ENCODE measurements at places on chromosomes 1 and 21. TPM values are rescaled to one million over a fixed set of nuclear protein-coding genes. Genes with fewer than 3 reads are reported as not detected.

BMP8B gene
- 0.98 TPM for total RNA-seq

RGS16 gene
- total RNA-seq = 1.2 TPM

A3GALT2 gene
- total RNA-seq = not detected

KCNT2 gene
- 1.2 TPM for total RNA-seq

CLDN17 gene
- 2.2 TPM for total RNA-seq

TSPEAR gene
- total RNA-seq = not detected

DNA sequence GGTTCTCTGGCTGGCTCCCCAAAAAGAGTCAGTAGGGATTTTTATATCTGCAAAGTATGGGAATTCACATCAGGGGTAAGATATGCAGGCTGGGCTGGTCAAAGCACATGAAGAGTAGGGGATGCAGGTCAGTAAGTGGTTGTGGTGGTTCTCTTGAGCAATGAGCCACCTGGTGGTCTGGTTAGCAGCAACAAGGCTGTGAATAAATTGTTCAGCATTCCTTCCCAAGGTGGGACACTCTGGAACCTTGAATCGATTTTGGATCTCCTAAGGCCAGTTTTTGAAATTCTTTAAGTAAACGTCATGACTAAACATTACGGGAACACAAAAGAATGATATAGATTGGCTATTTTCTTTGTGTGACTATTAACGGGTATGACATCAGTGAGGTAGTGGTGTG, 563.0 kb upstream of the NEGR1 start:
- no peaks in the 10 kb centered on the region for H3K36me3 ChIP-seq
- DNase-seq = no peak
- no peak overlapping the region for H3K27ac ChIP-seq
- H3K4me3 ChIP-seq = no peak overlapping the region
- no peaks in the 10 kb centered on the region for H3K27me3 ChIP-seq
- H3K4me1 ChIP-seq = no peaks in the 10 kb centered on the region

DNA sequence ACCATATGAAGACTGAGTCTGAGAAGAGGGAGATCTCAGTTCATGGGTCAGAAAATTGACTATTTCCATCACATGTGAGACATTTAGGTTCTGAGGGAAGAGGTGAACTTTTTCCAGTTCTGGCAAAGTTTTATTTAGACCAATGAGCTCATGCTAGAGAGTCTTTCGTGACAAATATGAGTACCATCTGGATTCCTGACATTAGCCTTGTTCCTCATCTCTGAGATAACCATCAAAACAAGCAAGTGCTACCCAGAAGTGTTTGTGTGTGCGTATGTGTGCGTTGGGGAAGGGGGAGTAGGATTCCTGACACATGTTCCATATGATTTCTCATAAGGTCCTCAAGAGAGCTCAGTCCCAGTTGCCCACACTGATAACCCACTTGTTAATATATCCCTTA, 120.6 kb downstream of the FASLG start:
- H3K4me3 ChIP-seq = no peak overlapping the region
- DNase-seq = no peak
- H3K27ac ChIP-seq = no peak overlapping the region

GRCh38 chr1:118899340-118899739, 88.8 kb downstream of the TBX15 start:
- DNase-seq = no peak
- H3K4me3 ChIP-seq = no peak overlapping the region
- H3K4me1 ChIP-seq = no peaks in the 10 kb centered on the region
- H3K36me3 ChIP-seq = no peaks in the 10 kb centered on the region
- H3K27me3 ChIP-seq = no peaks in the 10 kb centered on the region

GRCh38 chr21:35601211-35601610, 459.1 kb downstream of the SETD4 start:
- no peaks in the 10 kb centered on the region for H3K4me1 ChIP-seq
- H3K36me3 ChIP-seq = no peaks in the 10 kb centered on the region
- no peak for DNase-seq
- H3K27me3 ChIP-seq = no peaks in the 10 kb centered on the region
- no peak overlapping the region for H3K27ac ChIP-seq
- no peak overlapping the region for H3K4me3 ChIP-seq

DNA sequence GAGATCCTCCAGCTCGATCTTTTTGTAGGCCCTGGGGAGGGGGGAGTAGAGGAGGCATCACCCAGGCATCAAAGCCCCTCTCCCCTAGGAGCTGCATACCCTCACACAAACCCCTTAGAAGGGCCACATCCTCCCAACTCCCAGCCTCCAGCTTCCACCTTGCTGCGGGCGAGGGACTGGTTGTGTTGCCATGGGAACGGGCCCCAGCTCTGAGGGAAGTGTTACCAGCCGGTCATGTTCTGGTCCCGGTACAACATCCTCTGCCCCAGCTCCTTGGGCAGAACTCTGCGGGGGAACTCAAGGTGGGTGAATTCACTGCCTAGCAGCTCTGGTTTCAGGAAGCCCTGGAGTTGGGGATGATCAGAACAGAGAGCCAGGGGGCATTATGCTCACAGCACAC, 4.1 kb downstream of the PPM1J start:
- DNase-seq = no peak
- no peak overlapping the region for H3K27ac ChIP-seq
- H3K4me3 ChIP-seq = no peak overlapping the region
- peaks cover 29% of the 10 kb centered on the region for H3K4me1 ChIP-seq
- no peaks in the 10 kb centered on the region for H3K36me3 ChIP-seq

DNA sequence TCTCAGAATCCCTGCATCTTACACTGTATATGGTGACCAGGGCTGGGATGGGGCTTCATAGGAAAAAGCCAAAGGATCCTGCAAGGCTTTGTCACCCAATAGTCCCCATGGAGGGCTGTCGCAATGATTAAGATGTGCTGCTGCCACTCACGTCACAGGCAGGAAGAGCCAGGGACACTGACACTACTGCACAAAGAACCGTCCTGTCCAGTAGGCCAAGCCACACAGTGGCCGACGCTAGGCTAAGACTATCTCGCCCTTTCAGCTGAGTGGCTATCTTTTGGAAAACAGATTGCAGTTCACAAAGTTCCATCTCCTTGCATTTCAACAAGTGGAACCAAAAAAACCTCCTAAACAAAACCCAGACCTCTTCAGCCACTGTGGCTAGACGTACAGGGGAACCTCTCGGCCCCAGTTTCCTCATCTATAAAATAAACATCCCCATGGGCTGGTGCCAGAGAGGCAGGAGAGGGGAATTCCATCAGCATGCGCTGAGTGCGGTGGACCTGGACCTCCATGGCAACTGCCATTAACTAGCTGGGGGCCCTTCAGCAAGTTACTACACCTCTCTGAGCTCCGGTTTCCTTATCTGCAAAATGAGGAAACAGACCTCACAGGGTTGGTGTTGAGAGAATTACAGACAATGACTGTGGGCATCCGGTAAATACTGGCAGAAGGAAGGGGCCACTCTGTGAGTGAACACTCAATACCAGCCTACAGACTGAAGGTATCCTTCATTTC, 8.7 kb downstream of the CAPZB start:
- H3K36me3 ChIP-seq = no peaks in the 10 kb centered on the region
- DNase-seq = no peak
- peak overlapping the region; percentile 66 for H3K27ac ChIP-seq
- H3K4me1 ChIP-seq = peaks cover 97% of the 10 kb centered on the region
- no peaks in the 10 kb centered on the region for H3K27me3 ChIP-seq

- no peaks in the 10 kb centered on the region for H3K4me1 ChIP-seq
- DNase-seq = no peak
- H3K27ac ChIP-seq = no peak overlapping the region
- no peaks in the 10 kb centered on the region for H3K27me3 ChIP-seq
- H3K36me3 ChIP-seq = peaks cover 4% of the 10 kb centered on the region
Observed at GRCh38 chr1:220616836-220617235, 73.3 kb upstream of the C1orf115 start.

DNA sequence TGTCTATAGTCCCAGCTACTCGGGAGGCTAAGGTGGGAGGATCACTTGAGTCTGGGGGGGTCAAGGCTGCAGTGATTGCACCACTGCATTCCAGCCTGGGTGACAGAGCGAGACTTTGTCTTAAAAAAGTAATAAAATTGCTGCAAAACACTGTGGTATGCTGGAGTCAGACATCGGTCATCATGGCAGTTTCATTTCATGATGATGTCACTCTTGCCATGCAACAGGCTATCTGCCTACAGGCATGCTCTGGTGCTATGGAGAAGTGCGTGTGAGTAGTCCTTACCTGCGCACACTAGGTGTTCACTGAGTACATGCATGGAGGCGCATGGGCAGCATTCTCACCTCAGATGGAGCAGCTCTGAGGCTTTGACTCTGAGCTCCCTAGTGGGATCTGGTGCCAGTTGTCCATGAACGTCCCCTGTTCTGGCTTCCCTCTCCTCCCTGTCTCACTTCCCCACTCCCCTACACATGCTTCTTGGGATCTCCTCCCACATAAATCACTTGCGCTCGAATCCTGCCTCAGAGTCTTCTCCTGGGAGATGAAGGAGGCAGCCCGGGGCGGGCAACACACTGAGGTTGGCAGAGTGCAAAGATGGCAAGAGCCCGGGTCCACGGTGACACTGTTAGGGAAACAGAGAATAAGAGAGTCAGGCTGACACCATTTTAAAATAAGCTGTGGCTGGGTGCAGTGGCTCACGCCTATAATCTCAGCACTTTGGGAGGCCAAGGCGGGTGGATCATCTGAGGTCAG, 10.4 kb upstream of the CELA3B start:
- no peak overlapping the region for H3K4me3 ChIP-seq
- H3K4me1 ChIP-seq = no peaks in the 10 kb centered on the region
- H3K27me3 ChIP-seq = no peaks in the 10 kb centered on the region
- no peak for DNase-seq
- no peak overlapping the region for H3K27ac ChIP-seq

DNA sequence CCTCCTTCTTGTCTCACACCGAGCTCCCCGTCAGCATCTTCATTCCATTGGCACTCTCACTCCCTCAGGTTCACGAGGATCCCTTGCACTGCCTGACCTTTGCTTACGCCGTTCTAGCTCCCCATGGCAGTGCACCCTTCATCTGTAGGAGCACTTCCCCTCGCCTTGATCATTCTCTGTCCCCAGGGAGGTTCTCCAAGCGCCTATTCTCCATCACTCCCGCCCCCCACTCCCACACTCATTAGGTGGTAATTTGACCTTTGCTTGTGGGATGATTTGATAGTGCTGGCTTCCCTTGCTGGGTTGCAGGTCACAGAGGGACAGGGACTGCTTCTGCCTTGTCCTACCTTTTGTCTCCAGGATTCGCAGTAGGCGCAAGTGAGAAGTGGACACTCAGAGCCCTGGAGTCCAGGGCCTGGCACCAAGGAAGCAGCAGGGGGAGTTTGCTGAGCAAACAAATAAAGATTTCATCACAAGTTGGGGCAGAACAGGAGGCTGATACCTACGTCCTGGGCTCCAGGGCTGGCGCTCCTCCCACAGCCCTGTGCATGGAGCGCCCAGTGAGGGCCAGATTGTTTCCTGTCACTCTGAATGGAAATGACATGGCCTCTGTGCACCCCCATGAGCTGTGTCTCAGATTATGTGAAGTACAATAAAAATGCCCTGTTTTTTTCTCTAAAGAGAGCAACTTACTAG, 82.0 kb upstream of the RUNX3 start:
- H3K27ac ChIP-seq = no peak overlapping the region
- H3K36me3 ChIP-seq = no peaks in the 10 kb centered on the region
- no peaks in the 10 kb centered on the region for H3K27me3 ChIP-seq
- H3K4me1 ChIP-seq = no peaks in the 10 kb centered on the region
- H3K4me3 ChIP-seq = no peak overlapping the region

DNA sequence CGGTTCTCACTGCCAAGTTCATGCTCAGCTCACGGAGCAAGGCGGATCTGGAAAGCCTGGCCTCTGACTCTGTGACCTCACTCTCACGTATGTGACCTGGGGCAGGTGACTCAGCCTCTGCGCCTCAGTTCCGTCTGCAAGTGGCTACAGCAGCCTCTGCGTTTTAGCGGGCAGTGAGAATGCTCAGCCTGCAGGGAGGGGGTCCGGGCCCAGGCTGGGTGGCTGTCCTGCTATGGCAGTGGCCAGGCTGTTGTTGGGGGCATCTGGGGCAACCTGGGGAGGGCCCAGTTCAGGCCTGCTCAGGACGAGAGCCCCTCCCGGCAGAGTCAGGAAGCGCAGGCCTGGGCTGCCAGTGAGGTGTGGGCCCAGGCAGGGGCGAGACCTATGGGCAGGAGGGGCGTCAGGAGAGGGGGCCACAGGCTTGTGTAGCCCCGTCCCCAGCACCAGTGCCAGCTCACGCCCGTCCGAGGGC, 27.9 kb downstream of the ARHGEF16 start:
- no peaks in the 10 kb centered on the region for H3K27me3 ChIP-seq
- peaks cover 11% of the 10 kb centered on the region for H3K4me1 ChIP-seq

DNA sequence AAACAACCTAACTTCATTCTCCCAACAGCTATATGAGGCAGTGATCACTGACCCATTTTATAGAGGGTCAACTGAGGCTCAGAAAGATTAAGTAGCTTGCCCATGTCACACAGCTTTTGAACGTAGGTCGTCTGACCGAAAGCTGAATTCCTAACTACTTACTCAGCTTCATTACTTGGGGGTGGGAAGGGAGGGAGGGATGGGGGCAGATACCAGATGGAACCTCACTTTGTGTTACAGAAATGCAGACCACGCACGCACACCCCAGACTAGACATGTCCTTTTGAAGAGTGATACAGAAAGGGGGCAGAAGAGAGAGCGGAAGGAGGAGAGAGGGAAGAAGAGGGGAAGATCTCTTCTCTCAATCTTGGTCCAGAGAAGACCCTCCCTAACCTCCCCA, 2.3 kb downstream of the ADGRB2 start:
- no peak overlapping the region for H3K27ac ChIP-seq
- no peak overlapping the region for H3K4me3 ChIP-seq
- H3K27me3 ChIP-seq = no peaks in the 10 kb centered on the region
- no peak for DNase-seq
- H3K4me1 ChIP-seq = peaks cover 48% of the 10 kb centered on the region
- H3K36me3 ChIP-seq = no peaks in the 10 kb centered on the region

GRCh38 chr1:9877962-9878361, 32.1 kb downstream of the CTNNBIP1 start:
- no peaks in the 10 kb centered on the region for H3K27me3 ChIP-seq
- H3K36me3 ChIP-seq = no peaks in the 10 kb centered on the region
- peaks cover 29% of the 10 kb centered on the region for H3K4me1 ChIP-seq
- DNase-seq = no peak
- no peak overlapping the region for H3K4me3 ChIP-seq
- H3K27ac ChIP-seq = no peak overlapping the region

GRCh38 chr1:12181568-12181967, 14.8 kb downstream of the TNFRSF1B start:
- H3K27ac ChIP-seq = peak overlapping the region; percentile 80
- no peaks in the 10 kb centered on the region for H3K36me3 ChIP-seq
- DNase-seq = no peak
- H3K4me3 ChIP-seq = no peak overlapping the region
- H3K4me1 ChIP-seq = peaks cover 94% of the 10 kb centered on the region

- DNase-seq = no peak
- no peaks in the 10 kb centered on the region for H3K4me1 ChIP-seq
- no peak overlapping the region for H3K4me3 ChIP-seq
- H3K36me3 ChIP-seq = no peaks in the 10 kb centered on the region
- H3K27ac ChIP-seq = no peak overlapping the region
Observed at GRCh38 chr1:94401206-94401605, 17.0 kb upstream of the ABCD3 start.
